ENCODE measurements at places on chromosomes 5 and 9.
A peak's percentile ranks its signal among the peaks of the same experiment; 100 is the strongest.

GRCh38 chr5:177233802-177234201, 69.7 kb downstream of the RAB24 start:
- DNase-seq: no peak

GRCh38 chr5:29963956-29964355, 1229.5 kb upstream of the CDH6 start:
- DNase-seq: no peak

GRCh38 chr5:121108725-121109124, 644.6 kb downstream of the PRR16 start:
- DNase-seq: no peak

- DNase-seq: no peak
Measured at GRCh38 chr9:132504488-132504887, 77.9 kb upstream of the BARHL1 start.

DNA sequence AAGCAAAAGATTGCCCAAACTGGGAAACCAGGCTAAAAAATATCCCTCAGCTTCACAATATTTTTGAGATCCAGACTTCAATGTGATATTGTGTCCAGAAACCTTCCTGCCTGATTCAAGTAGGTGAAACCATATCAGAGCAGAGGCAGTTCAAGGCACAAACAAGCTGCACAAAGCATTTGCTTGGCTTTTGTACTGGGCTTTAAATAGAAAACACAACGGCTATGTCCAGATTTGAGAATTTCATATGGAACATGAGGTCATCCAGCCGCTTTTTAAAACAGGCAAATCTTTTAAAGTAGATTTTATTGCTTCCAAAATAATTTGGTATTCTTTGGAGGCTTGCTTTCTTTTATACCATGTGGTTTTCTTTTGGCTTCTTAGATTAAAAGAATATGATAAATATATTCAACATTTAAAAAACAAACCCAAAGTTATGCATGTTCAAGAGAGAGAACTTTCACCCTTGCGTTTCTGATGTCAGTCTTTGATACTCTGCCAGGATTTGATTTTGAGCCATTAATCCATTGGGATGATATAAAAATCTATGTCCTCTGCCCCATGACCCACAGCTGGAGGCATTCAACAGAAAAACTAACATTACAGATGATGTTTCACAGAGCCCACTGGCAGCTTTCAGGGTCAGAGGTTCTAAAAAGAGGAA, 29.0 kb upstream of the CCDC112 start:
- no peak for DNase-seq

DNA sequence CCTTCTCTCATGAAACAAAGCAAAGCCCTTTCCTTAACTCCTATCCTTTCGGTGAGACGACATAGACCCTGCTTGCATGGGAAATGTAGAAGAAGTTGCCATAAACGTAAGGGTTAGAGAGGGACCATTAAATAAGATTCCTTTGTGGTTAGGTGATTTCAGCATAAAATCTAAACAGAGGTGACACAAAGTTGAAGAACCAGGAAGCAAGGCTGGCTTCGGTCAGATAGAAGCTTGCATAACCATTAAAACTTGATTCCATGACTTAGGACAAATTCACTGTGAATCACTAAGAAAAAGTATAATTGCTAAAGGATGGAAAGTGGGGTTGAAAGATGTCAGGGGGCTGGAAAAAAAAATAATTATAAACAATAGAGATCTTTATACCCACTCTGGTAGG, 30.9 kb upstream of the ABLIM3 start:
- no peak for DNase-seq

DNA sequence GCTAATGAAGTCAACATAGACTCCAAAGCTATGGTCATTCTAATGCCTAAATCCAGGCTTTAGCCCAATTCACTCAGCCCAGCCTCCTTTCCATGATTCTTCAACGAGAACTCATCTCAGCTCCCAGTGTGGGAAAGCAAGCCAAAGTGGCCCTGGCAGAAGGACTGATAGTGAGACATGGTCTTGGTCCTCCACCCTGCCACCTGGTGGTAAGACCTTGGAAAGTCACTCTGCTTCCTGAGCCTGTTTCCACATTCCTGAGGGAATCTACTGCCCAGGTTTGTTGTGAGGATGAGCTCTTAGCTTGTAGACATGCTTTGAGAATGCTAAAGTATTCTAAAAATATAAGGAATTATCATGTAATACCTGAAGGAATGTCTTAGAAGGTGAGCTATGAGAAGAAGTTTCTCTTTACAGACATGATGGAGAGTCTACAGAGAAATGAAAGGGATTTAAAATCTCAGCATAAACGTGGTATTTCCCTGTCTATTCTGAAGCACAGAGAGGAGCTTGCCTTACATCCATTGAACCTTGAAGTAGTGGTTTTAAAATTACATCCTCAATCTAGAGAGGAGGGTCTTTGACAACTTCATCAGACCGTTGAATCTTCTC, 173.5 kb downstream of the TRIM32 start:
- peak; percentile 41 for DNase-seq

GRCh38 chr5:90020575-90021538, 388.7 kb downstream of the CETN3 start:
- no peak for DNase-seq

DNA sequence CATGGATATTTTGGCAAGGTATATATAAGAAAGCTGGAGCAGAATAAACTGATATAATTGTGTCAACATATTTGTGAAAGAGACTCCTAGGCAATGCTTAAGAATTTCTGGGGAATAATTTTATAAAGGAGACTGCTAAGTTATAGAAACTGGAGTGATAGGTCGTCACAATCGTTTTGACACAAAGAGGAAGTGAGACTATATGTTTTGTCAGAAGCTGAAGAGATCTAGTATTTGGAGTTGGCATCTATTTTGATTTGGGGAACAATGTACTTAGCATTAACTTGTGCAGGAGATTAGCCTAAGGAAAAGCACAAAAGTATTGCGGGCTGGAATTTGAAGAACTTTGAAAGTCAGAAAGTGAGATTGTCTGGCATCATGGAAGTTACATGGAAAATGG, 582.5 kb downstream of the TAF11L14 start:
- DNase-seq: no peak

- DNase-seq: peak; percentile 81
Measured at GRCh38 chr9:35341585-35341984, 148.3 kb upstream of the RUSC2 start.

DNA sequence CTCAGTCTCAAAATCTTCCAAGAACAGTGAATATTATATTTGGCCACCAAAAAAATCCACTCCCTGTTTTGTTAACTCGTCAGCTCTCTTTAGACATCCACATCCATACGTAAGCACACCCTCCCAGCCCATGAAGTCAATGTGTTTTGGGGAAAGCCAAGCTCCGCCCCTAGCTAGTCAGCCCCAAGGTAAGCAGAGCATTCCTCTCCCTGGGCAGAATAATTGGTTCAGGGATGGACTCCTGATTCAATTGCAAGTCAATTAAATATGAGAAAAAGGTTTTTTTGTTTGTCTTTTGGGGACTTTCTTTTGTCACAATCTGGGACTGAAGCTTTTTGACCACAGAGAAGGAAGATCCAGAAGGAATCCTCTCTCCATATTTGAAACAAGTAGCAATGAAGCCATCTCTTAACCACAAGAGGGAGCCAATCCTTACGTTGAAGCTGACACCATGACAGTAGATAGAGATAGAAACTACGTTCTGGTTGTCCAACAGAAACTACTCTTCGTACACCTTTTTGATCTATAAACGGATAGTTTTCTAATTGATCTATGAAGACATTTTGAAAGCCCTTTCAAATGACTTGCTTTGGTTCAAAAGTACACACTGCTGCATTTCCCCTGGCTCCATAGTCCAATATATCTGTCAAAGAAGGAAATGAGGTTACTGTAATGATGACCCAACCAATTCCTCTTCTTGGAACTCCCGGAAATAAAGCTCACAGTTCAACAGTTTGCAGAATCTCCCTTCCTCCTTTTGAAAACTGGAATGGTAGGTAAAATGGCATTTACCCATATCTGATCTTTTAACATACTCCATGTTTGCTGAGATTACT, 166.4 kb downstream of the TLE1 start:
- no peak for DNase-seq

GRCh38 chr9:14314929-14315874, 1.3 kb upstream of the NFIB start:
- DNase-seq: peak; percentile 96

DNA sequence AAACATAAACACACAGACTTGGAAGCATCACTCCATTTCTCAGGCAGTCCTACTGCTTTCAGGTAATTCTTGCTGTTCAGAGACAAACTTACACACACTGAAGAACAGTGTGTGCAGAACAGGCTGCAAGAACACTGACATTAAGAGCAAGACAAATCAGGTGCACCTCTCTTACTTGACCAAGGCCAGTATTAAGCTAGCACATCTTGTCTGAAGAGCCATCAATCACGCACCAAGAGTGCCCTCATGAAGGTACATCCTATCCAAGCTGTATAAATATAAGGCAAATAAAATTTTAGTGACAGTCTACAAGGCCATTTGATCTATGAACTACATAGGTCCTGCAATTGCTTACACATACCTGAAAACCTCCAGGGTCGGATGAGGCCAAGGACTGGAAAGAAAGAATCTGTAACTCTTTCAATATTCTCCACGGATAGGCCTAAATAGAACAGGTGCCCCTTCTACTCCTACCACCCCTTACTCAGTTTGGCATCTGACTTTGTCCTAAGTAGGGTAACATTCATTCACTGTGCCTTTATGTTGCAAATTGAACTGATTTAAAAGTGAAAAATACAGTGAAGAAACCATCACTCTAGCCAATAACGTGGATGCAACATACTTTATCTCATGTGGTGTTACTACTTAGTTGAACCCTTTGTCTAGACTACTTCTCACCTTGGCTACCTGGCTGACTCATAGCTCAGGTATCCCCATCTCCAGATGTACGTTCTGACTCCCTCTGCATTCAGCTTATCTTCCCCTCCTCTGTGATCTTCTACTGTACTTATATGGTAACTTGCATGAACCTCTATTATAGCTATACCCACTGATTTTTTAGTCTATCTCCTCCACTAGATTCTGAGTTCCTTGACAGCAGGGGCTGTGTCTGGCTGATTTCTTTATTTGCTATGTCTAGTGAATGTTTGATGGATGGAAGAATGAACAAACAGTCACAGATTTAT, 256.3 kb downstream of the KIAA0825 start:
- no peak for DNase-seq

GRCh38 chr9:105413525-105413924, 34.3 kb upstream of the FSD1L start:
- DNase-seq: no peak

GRCh38 chr5:96978812-96979449, 43.1 kb downstream of the LNPEP start:
- DNase-seq: no peak

- DNase-seq: no peak
Measured at GRCh38 chr9:125534971-125535701, 171.9 kb downstream of the MAPKAP1 start.

DNA sequence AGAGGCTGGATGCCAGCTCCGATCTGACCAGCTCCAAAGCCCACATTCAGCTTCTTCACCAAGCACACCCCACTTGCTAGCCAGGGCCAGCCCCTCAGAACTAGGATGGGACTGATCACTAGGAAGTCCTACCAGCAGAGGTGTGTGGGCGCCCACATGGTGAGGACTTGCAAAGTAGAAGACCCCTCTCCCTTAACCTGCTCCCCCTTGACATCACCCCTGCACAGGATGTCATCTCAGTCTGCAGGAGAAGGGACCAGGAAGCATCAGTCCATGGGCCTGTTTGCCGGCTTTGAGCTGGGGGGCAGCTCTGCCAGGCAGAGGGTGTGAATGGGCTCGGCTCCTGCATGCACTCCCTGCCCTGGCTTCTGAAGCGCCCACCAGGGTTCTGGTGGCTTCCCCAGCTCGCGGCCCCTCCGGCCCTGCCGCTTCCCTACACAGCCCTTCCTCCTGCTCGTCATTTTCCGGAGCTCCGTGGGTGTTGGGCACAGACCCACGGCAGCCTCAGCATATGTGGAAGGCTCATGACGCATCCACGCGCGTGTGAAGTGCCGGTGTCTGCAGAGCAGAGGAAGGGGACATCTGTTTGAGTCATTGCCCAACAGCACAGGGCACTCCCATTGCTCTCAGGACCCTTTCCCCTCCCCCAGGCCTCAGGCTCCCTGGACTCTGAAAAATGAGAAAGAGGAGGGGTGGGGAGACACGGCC, 3.7 kb upstream of the FAM78A start:
- DNase-seq: no peak

GRCh38 chr9:137540536-137540935, 9.7 kb downstream of the PNPLA7 start:
- DNase-seq: peak; percentile 18

- DNase-seq: no peak
Measured at GRCh38 chr5:13553896-13554295, 390.6 kb downstream of the DNAH5 start.

Data from left hindlimb (tissue), 1 donor.